ENCODE measurements at places on chromosomes 3 and 15.

DNA sequence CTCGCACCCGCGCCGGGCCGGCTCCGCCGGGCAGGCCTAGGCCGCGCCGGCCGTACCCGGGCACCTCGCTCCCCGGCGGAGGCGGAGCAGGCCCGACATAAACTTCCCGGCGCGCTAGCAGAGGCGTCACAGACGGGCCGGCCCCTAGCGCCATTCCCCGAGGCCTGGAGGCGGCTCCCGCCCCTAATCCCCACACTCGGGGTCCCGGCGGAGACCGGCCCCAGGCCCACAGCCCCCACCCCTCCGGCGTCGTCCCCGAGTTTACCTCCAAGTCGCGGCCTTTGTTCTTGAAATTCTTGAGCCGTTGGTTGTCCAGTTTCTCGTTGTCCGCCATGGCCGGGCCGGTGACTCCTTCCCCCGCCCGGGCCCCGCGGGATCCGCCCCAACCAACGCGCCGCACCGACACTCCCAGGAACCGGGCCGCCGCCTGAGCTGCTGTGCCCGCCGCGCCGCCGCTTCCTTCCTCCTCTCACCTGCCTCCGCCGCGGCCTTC is 376 bp downstream of the KPNA4 start:
- DNase-seq, result no peak

GRCh38 chr3:182971637-182972036 is 8.7 kb downstream of the DCUN1D1 start:
- DNase-seq, result no peak

DNA sequence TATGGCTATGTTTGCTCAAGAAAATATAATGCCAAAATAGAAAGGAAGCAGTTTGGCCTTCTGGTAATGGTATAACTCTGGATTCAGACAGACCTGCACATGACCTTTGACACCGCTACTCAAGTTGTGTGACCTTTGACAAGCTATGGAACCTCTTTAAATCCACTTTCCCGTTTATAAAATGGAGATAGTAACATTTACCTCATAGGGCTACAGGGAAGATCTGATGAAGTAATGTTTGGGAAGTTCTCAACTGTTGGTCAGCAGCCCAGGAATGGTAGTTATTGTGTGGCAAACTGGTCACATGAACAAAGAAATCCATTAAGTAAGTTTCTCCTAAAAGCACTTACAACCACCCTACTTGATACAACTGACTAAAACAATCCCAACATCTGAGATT is 95.1 kb upstream of the PHLDB2 start:
- DNase-seq, result no peak

- DNase-seq, result no peak
Measured at GRCh38 chr3:49536875-49537533, 17.3 kb upstream of the BSN start.

GRCh38 chr3:117287602-117288001 is 578.0 kb downstream of the TUSC7 start:
- DNase-seq, result no peak

DNA sequence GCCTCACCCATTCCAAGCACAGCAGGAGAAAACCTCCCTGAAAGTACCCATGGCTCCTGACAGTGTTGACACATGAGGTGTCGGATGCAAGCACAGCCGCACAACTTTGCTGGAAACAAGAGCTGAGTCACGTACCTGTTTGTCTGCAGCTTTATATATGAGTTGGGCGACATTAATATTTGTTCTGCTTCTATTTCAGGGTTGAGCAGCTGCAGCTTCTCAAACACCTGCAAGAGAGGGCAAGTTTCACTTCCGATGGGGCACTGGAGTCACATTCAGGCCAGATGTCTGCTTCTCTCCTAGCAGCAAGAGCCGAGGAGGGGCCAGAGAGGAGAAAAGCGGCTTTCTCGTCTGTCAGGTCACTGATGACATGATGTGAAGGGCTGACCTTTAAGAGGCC is 88.0 kb downstream of the NUP210 start:
- DNase-seq, result no peak

GRCh38 chr3:136251511-136251910 is 1.4 kb downstream of the PCCB start:
- DNase-seq, result no peak

DNA sequence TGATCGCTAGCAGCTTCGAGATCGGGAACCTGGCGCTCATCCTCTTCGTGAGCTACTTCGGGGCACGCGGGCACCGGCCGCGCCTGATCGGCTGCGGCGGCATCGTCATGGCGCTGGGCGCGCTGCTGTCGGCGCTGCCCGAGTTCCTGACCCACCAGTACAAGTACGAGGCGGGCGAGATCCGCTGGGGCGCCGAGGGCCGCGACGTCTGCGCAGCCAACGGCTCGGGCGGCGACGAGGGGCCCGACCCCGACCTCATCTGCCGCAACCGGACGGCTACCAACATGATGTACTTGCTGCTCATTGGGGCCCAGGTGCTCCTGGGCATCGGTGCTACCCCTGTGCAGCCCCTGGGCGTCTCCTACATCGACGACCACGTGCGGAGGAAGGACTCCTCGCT is 62.5 kb downstream of the SLCO3A1 start:
- no peak for DNase-seq

DNA sequence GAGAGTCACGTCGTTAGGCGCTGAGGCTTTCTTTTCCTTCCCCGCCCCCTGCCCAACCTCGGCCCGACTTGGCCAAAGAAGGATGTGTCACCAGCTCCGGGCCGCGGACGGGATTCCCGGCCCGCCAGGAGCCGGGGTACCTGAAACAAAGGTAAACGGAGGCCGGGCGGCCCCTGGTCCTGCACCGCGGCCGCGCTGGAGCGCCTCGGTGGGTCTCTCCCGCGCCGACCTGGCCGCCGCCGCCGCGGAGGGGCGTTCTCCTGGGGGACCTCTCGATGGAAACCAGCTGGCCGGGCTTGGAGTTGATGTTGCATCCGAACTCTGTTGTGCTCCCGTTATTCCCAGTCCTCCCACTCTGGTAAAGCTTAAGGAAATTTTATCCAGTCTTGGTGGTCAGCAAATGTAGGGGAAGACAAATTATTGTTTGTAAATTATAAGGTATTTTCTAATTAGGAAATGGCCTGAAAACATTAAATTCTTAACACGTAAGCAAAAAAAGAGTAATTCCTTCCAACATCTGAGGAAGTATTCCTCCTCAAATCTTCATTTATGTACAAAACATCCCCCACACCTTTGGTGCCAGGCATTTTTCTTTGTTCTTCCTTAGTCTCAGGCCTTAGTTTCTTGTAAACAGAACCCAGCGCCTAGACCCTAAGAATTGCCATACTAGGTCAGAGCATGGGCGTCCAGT is 888 bp downstream of the PPP2R3A start:
- no peak for DNase-seq

- DNase-seq, result no peak
Measured at GRCh38 chr3:128174675-128175590, 21.7 kb downstream of the EEFSEC start.

DNA sequence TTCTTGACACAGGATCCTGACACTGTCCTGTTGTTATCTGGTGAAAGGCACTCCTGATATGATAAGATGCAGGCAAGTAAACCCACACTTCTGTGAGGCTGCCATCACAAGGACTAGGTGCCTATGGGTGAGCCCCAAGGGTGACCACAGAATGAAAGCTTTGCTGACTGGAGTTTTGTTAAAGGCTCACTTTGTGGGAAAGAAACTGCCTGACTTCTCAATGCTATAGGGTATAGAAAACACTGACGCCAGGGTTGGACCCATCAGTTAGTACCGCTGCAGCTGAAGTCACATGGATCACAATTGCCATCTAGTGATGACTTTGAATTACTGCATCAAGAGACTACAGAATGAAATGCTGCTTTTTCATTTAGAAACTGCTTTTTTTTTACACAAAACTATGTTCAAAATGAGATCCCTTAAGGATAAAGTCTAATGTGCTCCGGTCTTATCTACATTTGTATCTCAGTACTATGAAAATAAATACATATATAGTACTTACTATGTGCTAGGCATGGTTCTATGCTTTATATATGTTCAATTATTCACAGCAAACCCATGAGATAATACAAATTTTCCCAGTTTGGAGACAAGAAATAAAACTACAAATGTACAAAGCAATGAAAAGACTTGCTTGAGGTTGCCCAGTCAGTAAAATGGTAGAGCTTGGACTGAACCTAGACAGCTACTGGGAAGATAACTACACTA is 64.2 kb upstream of the CMSS1 start:
- no peak for DNase-seq

- DNase-seq, result no peak
Measured at GRCh38 chr3:17336291-17336690, 406.1 kb downstream of the TBC1D5 start.

DNA sequence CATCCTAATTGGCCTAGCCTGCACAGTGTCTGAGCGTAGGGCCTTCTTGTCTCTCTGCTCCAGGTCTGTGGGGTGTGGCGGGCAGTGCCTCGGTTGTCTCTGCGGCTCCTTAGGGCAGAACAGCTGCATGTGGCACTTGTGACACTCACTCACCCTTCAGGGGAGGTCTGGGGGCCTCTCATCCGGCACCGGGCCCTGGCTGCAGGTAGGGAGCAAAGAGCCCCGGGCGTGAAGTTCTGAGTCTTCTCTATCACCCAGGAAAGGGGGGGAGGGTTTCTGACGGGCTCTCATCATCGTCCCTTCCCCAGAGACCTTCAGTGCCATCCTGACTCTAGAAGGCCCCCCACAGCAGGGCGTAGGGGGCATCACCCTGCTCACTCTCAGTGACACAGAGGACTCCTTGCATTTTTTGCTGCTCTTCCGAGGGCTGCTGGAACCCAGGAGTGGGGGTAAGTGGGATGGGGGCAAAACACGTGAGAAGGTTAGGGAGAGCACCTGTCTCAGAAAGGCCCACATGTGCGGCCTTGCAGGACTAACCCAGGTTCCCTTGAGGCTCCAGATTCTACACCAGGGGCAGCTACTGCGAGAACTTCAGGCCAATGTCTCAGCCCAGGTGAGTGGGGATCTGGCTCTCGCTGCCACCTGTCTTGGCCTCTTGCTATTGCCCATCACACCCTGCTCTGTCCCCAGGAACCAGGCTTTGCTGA is 2.6 kb downstream of the CHRD start:
- no peak for DNase-seq

- no peak for DNase-seq
Measured at GRCh38 chr3:189688262-189688661, 57.1 kb downstream of the TP63 start.

DNA sequence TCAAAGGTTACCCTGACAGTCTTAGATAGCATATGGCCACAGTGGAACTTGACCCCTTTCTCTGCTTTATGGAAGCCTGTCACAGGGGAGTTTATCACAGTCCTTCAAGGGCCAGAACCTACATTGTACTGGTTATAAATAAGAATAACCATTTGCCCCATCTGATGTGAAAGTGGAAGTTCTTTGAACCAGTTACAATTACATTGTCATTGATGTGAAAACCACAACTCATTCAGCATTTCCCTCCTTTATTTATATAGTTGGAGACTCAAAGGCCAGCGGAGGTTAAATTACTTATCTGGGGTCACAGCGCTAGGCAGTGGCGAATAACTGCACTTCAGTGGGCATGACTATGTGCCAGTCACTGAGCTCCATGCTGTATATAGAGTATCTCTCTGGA is 60.5 kb upstream of the TBC1D5 start:
- DNase-seq, result no peak

DNA sequence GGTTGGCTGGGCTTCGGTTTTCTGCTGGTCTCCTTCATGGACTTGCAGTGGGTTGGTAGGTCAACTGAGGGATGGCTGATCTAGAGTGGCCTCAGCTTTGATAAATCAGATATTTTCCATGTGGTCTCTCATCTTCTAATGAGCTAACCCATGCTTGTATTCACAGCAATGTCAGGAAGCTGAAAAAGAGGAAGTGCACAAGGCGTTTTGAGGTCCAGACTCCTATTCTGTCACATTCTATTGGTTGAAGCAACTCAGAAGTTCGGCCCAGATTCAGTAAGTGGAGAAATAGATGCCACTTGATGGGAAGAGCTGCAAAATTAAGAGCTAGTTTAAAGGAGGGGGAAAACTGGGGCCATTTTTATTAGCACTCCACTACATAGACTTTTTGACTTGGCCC is 361.2 kb downstream of the DIPK2A start:
- DNase-seq, result no peak

DNA sequence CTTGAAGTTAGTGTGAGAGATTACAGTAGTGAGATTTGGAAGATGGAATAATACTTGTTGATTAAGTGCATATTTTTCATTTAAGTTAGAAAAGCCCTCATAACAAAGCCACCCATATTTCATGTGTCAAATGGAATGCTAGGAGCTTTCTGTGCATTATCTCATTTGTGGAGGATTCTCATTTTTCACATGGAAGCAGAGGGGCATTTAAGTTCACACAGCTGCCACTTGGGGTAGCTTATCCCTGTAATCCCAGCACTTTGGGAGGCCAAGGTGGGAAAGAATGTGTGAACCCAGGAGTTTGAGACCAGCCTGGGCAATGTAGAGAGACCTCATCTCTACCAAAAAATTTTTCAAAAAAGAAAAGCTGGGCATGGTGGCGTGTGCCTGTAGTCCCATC is 55.2 kb downstream of the RAB7A start:
- DNase-seq, result no peak

GRCh38 chr3:191100516-191100915 is 98.5 kb upstream of the OSTN start:
- DNase-seq, result no peak

DNA sequence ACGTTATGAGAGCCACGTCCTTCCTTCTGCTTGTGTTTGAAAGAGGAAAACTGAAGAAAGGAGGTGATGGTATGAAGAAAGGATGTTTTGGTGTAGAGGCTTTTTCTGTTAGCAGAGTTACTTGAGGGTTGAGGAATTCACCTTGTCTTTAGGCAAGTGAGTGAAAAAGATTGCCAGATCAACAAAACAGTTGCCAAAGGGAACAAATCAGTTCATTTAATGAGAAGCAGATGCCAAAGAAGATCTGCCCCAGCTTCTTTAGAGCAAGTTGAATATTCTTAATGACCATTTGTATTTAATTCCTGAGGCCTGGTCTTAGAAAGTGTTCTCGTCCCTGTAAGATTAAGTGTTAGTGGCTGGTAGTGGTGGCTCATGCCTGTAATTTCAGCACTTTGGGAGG is 2.6 kb downstream of the CHCHD6 start:
- no peak for DNase-seq

DNA sequence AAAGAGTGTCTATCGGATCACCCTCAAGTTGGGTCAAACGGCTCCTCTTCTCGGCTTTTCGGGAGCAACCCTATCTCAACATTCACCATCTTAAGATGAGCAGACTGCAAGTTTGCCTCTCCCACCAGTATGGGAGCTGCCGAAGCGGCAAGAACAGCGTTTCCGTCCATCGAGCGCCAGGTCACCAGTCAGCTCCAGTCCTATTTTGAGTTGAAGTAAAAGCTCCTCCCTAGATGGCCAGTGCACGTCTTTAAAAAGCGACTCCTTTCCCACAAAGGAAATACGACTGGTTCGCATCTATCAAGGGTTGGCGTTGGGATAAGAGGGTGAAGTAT is 369 bp upstream of the U2SURP start:
- DNase-seq, result no peak

- DNase-seq, result no peak
Measured at GRCh38 chr3:8183627-8184026, 318.0 kb upstream of the LMCD1 start.

DNA sequence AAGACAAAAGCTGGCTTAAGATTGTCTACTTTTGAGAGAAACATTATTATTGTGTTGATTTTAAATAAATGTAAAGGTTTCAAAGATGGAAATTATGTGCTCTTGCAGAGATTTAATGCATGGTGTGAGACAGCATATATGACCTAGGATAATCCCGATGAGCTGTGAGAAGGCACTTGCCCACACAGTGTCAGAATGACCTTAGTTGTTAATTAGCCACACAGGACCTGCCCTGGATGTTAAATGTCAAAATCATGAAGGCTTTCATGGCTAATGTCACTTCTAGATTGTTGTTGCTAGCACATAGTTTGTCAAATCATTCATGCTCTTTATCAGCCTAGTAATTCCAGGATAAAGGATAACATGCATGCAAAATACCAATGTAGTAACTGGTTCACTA is 135.3 kb upstream of the GAP43 start:
- no peak for DNase-seq

GRCh38 chr3:55453886-55454496 is 33.1 kb downstream of the WNT5A start:
- no peak for DNase-seq
